ENCODE measurements at places on chromosomes 2 and 18. TPM values are rescaled to one million over a fixed set of nuclear protein-coding genes. Genes with fewer than 3 reads are reported as not detected.

SLC4A5 gene
- 0.18 TPM for total RNA-seq

LIMS4 gene
- 102 TPM for total RNA-seq

CGREF1 gene
- total RNA-seq: 3.4 TPM

XRCC5 gene
- total RNA-seq: 214 TPM

- DNase-seq: no peak
These were observed 1.5 kb downstream of the IKZF2 start for GRCh38 chr2:213149949-213150314.

DNA sequence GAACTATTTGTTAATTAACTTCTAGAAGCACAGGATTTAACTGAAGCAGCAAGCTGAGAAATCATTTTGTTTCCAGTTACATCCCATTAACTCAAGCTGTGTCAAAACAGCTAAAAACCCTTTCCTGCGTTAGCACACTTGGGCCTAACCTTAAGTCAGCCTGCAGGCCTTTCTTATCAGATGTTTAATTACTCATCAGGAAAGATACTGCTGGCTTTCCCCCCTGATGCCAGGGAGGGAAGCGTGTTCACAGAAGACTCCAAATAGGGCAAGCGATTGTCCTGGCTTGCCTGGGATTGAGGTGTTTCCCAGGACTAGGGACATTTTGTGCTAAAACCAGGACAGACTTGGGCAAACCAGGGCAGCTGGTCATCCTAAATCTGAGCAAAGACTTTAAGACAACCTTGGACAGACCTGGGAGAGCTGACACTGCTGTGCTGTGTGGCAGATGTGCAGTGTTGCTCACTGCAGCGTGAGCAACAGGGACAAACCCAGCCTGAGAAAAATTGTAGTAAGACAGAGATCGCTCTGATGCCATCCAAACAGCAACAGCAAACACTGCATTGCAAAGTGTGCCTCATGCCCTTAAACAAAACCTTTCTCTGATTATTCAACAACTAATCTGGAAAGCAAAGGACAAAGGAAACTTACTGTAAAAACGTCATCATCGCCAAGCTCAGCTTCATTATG is 100.9 kb downstream of the SPRED2 start:
- no peak for DNase-seq

DNA sequence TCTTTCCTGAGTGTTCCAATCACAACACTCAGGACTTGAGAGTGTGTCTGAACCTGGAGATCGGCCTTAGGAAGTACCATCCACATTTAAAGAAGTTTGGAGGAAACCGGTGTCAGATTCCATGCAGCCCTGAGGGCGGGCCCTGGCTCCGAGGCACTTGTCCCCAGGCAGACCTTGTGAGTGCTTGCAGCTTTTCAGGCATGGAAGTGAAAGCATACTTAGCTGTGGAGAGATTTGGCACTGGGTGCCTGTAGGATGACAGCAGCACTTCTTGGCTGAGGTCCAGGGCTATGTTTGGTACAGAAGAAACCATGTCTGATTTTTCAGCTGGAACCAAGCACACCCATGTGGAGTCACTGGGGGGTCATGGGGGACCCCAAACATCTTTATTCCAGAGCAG is 230.8 kb downstream of the SEPTIN10 start:
- no peak for DNase-seq

All from glomerular endothelial cell (primary cell).